ENCODE measurements at places on chromosomes 3 and 15.

- no peak for DNase-seq
Measured at GRCh38 chr3:39150803-39151631, 2.4 kb downstream of the CSRNP1 start.

GRCh38 chr3:171561596-171562323 lies 101.6 kb upstream of the TNIK start:
- DNase-seq, result no peak

- no peak for DNase-seq
Measured at GRCh38 chr3:79139395-79140068, 628.3 kb downstream of the ROBO1 start.

DNA sequence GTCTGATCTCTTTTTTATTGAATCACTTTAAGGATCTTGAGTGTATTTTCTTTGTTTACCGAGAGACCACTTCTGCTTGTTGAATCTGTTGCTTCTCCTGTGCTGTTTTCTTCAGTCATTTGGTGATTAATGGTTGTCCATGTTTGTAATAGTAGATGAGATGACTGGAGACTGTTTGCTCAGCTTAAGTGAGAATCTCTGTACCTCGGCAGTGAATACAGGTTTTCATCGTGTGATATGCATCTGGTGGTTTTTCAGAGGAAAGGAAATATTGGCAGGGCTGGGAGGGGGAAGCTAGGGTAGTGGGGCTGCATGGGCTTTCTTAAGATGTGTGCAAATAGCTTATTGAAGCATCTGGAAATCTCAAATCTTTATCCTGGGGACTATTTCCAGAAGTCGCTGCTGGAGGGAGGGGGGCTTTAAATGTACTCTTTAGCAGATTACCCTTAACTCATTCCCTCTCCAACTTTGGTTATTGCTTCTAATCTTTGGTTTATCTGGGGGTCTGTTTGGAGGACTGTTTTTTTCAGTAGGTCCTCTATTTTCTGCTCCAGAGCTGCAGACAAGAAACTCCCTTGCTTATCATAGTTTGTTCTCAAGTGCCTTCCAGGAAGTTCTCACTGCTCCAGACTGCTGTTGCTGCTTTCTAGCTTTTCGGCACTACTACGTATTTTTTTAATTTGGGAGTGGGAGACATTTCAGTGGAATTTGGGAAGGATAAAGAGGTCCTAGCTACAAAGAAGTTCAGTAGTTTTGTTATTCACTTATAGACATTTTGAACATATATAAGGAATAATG lies 19.4 kb downstream of the CMTM8 start:
- DNase-seq, result no peak

- no peak for DNase-seq
Measured at GRCh38 chr15:28101983-28102441, 2.9 kb upstream of the OCA2 start.

GRCh38 chr15:36755341-36756000 lies 176.0 kb downstream of the CDIN1 start:
- no peak for DNase-seq

GRCh38 chr3:53005854-53006513 lies 39.9 kb downstream of the SFMBT1 start:
- DNase-seq, result no peak

- DNase-seq, result no peak
Measured at GRCh38 chr3:22980346-22980745, 222.8 kb upstream of the UBE2E2 start.

DNA sequence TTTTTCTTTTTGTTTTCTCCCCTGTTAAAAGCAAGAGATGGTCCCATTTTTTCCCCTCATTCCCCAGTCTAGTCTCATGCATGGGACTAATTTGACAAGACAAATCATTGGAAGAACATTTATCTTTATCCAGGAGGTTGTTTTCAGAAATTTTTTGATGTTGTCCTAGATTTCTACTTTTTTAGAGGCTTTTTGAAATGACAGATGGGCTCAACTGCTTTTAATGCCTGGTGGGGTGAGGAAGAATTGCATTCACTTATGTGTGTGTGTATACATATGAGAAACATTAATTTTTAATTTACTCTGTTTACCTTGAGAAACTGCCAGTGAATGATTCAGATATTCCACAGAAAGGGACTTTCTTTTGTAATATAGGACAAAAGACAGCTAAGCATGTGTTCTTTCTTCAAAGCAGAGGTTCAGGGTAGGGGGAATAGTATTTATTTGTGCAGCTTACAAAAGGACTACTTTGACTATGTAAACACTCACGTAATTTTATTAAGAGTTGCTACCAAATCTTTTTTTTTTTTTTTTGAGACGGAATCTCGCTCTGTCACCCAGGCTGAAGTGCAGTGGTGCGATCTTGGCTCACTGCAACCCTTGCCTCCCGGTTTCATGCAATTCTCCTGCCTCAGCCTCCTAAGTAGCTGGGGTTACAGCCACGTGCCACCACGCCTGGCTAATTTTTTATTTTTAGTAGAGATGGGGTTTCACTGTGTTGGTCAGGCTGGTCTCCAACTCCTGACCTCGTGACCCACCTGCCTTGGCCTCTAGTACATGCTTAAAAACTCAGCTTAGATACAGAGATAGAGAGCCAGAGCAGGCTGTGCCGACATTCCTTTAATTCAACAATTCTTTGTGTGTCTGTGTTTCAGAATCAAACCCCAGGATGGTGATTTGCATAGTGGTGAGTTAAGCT lies 130.1 kb upstream of the RARB start:
- DNase-seq, result no peak
